GM20000 (cell line): ENCODE measurements at places on chromosomes 2 and 18.

- no peak for DNase-seq
Measured at GRCh38 chr2:15287447-15288184, 273.5 kb downstream of the NBAS start.

GRCh38 chr2:223300326-223300725 is 248.3 kb downstream of the KCNE4 start:
- no peak for DNase-seq

DNA sequence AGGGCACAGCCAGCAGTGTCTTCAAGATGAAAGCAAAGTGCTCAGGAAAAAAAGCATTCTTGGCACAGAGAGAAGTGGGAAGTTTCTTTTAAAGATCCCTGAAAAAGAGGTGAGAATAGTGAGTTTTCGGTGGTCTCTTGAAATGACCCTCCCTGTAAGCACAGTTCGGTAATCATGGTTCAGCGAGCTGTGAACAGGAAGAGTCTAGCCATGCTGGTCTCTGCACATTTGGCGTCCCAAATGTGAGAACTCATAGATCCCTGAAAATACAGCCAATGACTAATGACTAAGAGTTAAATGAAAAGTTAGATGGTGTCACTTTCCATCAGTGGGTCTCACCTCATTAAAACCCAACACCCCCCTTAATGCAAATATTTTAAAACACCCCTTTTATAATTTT is 3.4 kb downstream of the IL1R1 start:
- no peak for DNase-seq

DNA sequence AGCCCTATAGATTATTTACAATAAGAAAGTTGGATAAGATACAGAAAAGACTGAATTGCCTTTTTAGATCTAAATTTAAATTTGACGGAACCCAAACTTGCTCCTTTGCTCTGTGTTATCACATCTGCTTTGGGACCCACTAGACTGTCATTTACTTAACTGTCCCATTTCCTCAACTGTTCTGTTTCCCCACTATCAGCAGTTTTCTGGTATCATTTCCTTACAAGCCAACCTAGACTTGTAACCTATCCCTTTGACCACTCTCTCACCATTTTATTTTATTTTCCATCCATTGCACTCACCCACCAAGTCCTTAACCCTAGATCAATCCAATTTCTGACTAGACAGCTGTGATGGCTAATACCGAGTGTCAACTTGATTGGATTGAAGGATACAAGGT is 38.6 kb upstream of the CD28 start:
- no peak for DNase-seq

DNA sequence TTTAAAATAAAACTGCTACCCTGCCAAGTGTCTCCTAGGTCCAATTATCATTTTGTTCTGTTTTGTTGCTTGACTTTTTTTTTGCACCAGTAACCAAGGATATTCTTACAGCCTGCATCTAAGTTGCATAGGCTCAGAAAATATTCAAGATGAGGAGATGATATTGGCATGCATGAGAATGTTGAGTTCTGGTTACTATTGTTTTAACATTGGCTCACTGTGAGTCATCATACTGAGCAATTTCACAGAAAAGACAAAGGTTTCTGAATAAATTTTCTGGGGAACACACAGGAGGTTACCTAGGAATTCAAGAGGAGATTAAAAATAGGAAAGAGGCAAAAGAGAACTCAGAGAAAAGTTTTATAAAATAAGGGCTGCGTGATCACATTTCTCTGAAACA is 84.8 kb upstream of the POU3F3 start:
- DNase-seq, result no peak

- DNase-seq, result no peak
Measured at GRCh38 chr2:3251946-3252345, 125.7 kb downstream of the EIPR1 start.

- no peak for DNase-seq
Measured at GRCh38 chr2:219042750-219043149, 1.4 kb upstream of the CFAP65 start.

DNA sequence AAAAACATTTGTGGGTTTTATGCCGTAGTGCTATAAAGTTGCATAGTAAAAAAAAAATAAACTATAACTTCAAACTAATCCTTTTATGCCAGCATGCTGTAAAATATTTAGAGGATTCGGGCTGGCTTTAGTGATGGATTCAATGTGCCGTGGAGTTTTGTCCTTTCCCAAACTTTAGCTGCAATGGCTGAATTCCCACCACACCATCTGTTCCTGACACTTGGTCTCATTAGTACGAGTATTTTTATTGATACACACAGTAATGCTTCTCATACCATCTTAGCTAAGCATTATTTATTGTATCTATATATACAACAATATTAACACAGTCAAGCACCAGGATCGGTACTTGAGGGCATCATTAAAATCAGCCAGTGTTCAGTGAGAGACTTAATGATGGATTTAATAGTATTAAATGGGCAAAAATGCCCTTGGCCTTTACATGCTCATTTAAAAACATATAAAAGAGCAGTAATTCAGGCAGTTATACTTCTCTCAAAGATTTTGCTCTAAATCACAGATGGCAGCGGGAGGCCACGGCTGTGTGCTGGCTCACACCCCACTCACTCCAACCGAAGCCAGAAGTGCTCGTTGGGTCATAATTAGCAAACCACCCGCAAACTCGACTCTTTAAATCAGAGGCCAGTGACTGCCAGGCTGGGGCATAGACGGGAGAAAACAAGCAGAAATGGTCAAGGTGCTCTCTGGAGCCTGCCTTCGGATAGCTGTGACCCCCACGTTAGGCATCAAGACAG is 297.0 kb upstream of the REV1 start:
- DNase-seq, result no peak

GRCh38 chr2:236762628-236763027 is 193.0 kb downstream of the ACKR3 start:
- no peak for DNase-seq

DNA sequence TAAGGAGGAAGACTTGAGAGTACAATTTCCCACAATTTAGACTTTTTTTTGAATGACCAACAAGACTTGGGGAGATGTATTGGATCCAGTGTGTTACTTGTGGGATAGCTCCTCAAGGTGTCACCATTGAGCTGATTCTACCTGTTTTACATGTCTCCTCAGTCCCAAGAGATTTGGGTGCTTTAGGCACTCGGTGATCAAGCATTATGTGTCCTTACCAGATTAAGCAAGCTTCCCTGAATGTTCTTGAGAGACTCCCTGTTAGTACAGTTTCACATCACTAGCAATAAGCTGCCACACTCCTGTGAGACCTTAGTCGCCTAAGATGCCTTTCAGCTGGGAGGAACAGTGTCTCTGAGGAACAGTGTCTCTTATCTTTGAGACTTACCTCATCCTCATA is 384.3 kb upstream of the SYT4 start:
- DNase-seq, result no peak

GRCh38 chr18:60050821-60051220 is 151.0 kb downstream of the PMAIP1 start:
- DNase-seq, result no peak

DNA sequence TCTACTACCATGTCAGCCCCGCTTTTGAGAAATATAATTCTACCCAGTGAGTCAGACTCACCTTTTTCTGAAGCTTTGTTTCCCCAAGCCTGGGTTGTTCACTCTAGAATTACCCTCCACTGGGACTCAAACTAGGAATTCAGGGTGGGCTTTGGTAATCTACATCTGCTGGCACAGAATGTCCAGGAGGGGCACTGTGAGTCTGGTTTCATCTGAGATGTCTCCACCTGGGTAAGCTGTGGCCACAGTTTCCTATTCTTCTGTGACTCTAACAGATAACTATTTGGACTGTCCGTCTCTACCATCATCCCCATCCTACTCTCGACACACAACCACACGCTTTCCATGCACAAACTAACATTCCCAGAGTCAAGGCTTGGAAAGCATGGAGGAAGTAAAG is 457.2 kb downstream of the STK39 start:
- DNase-seq, result no peak

GRCh38 chr2:227295806-227296205 is 29.2 kb upstream of the MFF start:
- DNase-seq, result no peak

DNA sequence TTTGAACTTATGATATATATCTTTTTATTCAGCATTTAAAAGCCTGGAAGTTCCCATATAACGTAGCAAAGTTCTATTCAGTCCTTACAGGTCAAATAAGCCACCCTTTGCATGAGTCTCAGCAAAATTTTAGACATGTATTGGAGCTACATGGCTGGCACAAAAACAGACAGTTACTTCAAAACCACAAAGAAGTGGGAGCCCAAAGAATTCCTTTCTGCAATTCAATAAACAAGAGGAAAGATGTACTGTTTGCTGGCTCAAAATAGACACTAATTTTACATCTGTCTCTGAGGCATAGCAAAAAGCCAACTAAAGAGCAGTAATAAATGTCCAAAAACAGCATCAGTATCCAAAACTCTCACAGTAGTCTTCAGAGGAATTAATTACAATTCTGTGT is 87.0 kb downstream of the ZEB2 start:
- DNase-seq, result no peak

DNA sequence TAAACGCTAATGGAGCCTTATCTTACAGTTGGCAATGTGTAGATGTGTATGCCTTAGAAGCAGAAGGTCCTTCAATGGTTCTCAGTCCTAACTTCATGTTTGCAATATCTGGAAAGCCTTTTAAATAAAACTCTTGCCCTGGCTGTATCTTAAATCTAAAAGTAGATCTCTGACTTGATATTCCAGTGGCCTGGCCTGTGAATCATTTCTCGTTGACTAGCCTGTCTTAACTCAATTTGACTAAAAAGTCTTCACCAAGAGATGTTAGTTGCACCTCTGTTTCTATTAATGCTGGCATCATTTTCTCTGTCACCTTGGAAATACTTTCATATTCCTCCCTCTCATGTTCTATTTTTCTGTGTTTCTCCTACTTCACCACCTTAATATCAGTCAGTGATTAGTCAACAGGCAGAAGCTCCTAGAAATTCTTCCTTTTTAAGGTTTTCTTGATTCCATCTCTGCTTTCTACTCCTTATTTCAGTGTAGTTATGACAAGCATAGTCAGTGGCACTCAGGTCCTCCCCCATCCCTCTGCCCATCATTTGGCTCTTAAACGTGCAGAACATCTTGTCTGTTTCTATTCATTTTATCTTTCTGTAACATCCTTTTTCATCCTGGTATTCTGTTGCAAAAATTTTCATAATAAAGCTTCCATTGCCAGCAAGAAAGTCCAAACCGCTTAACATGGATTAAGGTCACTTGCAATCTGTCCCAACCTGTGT is 4.3 kb downstream of the ITGAV start:
- no peak for DNase-seq

- DNase-seq, result no peak
Measured at GRCh38 chr2:150007815-150008430, 420.3 kb upstream of the MMADHC start.

DNA sequence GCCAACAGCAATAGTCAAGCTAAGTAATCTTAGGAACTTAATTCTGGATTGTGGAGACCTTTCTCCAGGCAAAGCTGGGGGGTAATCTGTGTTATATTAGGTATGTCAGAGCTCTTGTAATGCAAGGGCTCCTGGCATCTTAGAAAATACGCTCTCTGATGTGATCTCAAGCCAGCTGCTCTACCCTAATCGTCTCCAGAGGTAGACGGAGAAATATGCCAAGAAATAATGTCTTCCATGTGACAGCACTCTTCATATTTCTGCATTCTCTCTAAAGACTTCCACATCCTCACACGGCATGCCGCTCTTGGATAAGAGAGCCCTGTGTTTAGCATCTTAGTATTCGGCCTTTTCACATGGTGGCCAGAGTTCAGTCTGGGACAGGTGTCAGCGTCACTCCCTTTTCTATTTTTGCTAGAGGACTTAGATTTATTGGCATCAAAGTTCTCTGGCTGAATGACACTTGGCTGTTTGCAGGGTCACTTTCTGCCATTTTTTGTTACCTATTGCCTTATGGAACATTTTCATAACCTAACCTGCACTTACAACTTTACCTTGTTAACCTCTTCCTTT is 25.2 kb downstream of the CAPN13 start:
- no peak for DNase-seq

DNA sequence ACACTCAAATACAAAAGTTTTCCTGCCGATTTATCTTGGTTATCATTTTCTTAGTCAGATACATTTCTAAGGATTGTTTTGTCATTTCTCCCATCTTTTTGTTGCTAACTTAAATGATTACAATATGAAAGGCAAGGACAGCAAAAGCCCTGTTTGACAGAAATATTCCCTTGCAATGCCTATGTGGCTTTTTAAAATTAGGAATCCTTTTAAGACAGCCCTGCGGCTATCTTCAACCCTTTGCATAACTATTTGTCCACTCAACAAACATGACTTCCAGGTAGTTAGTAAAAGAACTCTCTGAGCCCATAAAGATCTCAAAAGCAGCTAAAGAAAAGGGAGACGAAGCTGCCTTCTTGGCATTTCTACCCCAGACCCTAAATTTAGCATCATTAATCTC is 179.7 kb upstream of the CDH20 start:
- DNase-seq, result no peak

- DNase-seq, result no peak
Measured at GRCh38 chr2:173231042-173231441, 123.6 kb upstream of the CDCA7 start.

- peak; percentile 1 for DNase-seq
Measured at GRCh38 chr2:165149439-165149838, 54.4 kb downstream of the SCN3A start.

DNA sequence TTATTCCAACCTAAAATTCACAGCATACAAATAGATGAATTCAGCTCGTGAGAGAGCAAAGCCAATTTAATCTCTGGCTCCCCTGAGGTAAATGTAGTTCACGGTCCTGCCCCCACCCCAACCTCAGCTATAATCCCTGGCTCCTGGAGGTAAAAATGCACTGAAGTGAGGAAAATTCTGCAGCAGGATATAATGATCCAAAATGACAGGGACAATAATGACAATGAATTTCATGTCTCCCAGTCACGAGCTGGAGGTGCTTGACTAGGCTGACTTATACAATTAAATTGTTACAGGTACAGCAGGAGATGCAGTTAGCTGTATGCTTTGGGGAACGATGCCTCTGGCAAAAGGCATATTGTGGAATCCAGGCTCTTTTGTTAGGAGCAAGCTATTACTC is 82.0 kb downstream of the GPD2 start:
- no peak for DNase-seq

DNA sequence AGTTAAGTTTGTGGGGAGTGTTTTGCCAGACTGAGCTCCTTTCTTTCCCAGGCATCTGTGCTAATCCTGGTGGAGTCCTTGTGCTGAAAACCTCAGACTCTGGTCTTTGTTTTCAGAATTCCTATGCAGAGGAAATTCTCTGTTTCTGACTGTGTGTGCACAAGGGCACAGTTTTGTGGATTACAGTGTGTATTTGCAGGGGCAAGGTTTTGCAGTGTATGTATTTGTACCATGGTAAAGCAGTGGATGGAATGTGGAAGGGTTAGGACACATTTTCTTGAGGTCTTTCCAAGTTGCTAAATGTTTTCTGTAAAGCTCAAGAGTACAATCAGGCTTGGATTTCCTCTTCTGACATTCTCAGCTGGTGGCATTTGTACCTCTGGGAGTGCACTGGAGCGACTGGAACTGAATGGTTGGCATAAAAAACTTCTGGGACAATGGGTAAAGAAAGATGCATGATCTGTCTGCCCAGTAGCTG is 139.5 kb upstream of the RND3 start:
- no peak for DNase-seq

- DNase-seq, result no peak
Measured at GRCh38 chr2:147098940-147099339, 745.9 kb upstream of the ACVR2A start.

- DNase-seq, result no peak
Measured at GRCh38 chr2:77664491-77664890, 142.3 kb upstream of the LRRTM4 start.

- DNase-seq, result no peak
Measured at GRCh38 chr2:6933911-6934310, 16.7 kb downstream of the RNF144A start.
